Activated naive CD4-positive, alpha-beta T cell treated with anti-CD3 and anti-CD28 coated beads, Interleukin-2, amount 50 U/mL, for 16 hours (primary cell): ENCODE measurements at places on chromosomes 5 and 9.

GRCh38 chr5:151338734-151339133 lies 8.6 kb downstream of the SLC36A2 start:
- DNase-seq, result no peak

DNA sequence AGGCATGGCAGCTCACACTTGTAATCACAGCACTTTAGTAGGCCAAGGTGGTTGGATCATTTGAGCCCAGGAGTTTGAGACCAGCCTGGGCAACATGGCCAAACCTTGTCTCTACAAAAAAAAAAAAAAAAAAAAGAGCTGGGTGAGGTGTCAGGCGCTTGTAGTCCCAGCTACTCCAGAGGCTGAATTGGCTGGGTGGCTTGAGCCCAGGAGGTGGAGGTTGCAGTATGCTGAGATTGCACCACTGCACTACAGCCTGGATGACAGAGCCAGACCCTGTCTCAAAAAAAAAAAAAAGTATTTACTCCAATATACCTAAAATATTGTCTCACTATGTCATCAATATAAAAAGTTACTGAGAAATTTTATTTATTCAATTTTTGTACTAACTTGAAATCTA lies 2.8 kb downstream of the SCAI start:
- no peak for DNase-seq

GRCh38 chr5:177565046-177565445 lies 10.7 kb upstream of the FAM193B start:
- no peak for DNase-seq

- no peak for DNase-seq
Observed at GRCh38 chr5:58711965-58712364, 129.1 kb downstream of the RAB3C start.

DNA sequence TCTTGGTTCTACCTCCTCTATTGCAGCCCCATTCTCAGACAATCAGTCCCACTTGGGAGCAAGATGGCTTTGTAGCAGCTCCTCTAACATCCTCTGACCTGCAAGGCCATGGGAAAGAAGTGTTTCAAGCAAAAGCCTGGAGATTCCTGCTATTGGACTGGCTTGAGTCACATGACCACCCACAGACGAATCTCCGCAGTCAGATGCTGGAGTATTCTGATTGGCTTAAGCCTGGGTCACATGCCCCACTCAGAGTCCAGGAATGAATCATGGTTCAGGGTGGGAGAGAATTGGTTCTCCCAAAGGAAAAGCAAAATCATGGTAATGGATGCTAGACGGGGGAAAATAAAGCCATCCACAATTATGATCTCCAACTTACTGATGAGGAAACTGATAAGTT lies 22.6 kb upstream of the LMX1B start:
- DNase-seq, result no peak

DNA sequence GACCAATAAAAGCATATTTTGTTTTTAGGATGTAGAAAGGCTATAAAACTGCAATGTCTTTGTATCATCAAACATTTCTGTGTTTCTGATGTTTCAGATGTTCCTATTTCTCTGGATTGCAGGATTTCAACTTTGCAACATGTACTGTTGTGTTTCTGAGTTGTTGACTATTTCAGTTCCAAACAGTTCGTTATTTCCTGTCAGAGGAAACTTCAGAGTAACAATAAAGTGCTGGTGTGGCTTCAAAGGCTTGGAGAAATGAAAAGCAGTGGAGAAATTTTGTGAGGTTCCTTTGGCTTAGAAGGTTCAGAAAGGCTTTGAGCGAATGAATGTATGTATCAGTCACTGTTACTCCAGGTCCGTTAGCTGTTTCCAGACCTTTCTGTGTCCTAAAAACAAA lies 17.2 kb downstream of the TJP2 start:
- DNase-seq, result no peak
